Suppressor macrophage treated with lipopolysaccharide for 4 hours (primary cell): ENCODE measurements at places on chromosomes 4 and X.
A peak's percentile ranks its signal among the peaks of the same experiment; 100 is the strongest.

GRCh38 chr4:54073271-54073880 is 9.0 kb upstream of the CHIC2 start:
- DNase-seq = peak; percentile 71

DNA sequence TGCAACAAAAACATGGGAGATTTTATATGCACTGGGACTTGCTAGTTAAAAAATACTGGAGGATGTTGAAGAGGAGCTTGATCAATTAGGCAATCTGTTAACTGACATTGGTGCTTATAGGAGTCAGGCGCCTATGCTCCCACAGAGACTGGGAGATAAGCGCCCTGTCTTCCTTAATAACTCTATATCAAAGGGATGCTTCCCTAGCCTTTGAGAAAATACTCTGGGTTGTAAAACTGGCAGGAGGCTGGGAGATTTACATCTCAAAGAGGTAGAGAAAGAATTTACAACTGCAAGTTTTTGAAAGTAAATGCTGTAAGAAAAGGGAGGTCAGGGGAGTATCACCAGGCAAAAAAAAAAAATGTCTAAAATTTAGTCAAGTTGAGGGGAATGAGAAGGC is 325.4 kb downstream of the PCDH10 start:
- no peak for DNase-seq

DNA sequence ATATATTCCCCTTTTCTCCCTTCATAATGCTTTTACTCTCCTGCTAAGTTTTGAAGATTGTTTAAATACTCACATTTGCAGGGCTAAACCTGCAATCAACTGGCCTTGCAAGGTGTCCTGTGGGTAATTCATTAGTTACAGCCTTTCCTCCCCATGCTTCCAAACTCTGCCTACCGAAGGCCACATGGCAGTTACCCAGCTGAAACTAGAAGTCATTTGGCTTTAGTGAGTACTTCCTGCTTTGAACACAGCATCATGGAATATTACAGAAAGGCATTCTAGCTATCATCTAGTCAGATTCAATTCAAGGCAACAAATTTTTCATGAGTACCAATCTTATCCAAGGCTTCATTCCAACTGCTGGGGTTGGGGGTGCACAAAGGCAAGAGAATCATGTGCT is 55.6 kb downstream of the SRPX start:
- DNase-seq = no peak

GRCh38 chr4:6419452-6420028 is 52.9 kb downstream of the PPP2R2C start:
- no peak for DNase-seq

- no peak for DNase-seq
Observed at GRCh38 chr4:168569931-168570276, 73.1 kb downstream of the PALLD start.

DNA sequence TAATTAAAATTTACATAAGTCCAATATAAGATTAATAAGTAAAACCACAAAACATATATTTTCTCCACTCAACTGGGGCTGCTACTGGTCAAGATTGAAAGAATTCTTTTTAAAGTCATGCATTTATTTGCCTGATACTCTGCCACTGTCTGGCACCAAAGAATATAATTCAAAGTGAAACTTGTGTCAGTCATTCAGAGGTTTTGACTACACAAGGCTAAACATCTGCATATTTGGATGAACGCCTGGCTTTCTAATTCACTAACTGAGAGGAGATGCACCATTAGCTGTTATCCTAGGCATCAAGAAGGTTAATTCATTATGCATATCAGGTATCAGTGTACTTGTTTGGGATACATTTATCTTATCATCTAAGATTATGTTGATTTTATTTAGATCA is 598.5 kb downstream of the CENPC start:
- no peak for DNase-seq

DNA sequence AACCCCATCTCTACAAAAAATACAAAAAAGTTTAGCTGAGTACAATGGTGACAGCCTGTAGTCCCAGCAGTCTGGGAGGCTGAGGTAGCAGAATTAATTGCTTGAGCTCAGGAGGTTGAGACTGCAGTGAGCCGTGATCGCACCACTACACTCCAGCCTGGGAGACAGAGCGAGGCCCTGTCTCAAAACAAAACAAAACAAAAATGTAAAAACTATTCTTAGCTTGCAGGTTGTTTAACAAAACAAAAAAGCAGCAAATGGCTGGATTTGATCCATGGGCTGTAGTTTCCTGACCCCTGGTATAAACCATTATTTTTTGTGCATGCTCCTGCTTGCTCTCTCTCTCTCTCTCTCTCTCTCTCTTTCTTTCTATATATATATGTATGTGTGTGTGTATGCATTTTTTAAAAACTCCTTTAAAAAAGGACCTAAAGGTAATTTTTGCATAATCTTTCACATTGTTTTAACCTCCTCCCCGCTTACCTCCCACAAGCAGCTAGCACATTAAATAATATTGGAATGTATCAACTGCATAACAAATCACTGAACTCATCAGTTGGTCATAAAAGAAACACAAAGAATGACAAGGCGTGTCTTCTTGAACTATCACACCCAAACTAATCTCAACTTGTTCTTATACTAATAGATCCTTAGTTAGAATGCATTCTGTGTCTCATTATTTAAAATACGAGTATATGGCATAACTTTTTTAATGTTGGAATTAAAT is 4.8 kb downstream of the AREG start:
- no peak for DNase-seq

DNA sequence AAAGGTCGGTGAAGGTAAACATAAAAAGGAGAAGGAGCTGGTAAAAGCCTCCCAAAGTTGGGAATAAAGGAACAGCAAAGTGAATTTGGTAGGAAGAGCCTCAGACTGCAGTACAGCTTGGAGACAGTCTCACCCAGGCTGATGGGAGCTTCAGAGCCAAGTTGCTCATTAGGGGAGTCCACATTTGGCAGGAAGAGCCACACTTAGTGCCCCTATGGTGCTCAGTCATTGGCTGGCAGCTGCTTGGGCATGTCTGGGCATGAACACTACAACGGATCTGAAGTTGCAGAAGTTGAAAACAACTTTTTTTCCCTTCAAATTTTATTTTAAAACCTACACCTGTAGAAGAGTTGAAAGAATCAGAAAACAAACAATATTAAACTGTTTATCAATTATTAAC is 2497.3 kb downstream of the ARAP2 start:
- no peak for DNase-seq

DNA sequence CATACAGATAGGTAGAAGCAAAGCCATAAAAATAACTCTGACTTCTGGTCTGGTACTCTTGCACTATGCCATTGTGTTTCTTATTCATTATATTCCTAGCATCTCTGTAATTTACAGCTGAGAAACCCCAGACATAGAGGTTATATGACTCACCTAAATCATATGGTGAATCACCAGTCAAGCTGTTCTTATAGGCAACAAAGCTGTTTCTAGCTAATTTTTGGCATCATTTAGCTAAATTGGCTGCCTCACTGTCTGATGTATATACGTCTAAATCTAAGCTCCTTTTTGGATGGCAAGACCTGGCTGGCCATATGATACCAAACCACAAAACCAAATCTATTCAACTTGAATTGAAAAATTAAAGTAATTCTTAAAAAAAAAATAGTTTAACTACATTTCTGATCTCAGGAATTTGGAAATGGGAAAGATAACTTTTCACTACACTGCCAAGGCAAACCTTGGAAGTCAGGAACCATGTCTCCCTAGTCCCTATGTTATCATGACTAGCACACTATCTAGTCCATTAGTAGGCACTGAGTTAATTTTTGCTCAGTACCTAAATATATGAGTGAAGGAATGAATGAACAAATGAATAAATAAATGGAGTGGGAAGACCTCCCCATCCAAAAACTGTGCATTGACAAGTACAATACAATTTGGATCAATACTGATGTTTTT is 41.3 kb upstream of the STAG2 start:
- DNase-seq = peak; percentile 19

GRCh38 chrX:12315526-12315925 is 177.3 kb downstream of the FRMPD4 start:
- no peak for DNase-seq

DNA sequence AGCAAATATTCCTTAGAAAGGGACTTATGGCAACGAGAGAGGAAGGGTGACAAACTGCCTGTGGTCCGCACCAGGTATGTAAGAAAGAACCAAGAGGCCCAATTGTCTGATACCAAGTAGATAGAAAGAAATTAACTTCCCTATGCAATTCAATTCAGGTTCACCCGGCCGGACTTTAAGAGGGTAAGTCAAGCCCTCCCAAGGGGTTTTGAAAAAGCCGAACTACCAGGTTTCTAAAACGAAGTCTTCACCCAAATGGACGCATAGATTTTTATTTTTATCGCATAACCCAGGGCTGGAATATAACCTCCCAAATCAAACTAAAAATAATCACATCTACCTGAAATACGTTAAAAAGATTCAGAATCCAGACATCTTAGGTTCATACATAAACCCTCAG is 1.6 kb upstream of the MAB21L2 start:
- no peak for DNase-seq

- no peak for DNase-seq
Observed at GRCh38 chr4:155943605-155944291, 9.9 kb downstream of the CTSO start.

GRCh38 chr4:20840648-20841190 is 140.5 kb downstream of the PACRGL start:
- DNase-seq = no peak

DNA sequence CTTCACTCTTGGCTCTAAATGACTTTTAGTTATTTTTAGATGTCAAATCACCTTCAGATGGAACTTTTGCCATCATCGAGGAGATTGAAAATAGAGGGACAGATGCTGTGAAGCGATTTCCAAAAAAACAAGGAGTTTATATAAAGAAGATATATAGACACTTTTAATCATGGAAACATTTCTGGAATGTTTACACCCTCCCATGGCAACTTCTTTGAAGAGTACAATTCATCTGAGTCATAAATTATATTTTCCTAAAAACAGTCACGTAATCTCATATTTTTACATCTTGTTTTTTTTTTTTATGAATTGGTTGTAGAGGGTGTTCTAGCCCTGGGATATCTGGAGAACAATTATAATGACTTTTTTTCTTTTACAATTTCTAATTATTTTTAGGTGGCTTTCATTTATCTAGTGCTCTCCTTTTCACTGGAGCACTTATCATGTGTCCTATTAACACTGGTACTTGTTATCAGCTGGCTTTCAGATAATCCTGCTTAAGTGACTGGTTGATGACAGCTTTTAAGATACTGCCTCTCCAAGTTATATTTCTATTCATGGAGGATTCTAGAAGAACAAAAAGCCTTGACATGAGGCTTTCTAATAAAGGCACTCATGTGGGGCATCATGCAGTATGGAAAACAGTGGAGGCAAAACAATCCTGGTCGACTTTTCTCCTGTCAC is 24.9 kb downstream of the PCDH7 start:
- DNase-seq = no peak

- DNase-seq = no peak
Observed at GRCh38 chr4:5357870-5358269, 306.6 kb downstream of the STK32B start.

DNA sequence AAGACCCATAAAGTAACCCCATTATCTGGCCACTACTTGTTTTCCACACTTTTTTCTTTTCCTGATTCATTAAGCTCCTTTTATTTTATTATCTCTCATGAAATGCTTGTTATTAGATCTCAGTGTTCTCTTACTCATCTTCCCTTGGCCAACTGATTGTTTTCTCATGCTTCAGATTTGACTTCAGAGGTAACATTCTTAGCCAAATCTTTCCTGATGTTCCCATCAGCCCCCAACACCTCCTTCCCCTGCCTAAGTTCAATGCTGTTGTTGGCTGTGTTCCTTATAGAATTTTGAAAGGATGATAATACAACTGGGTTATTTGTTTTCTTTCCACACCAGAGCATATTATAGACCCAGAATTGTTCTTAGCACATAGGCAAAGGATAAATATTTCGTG is 75.6 kb downstream of the BMPR1B start:
- no peak for DNase-seq

GRCh38 chr4:94642561-94642866 is 115.2 kb upstream of the BMPR1B start:
- DNase-seq = no peak

DNA sequence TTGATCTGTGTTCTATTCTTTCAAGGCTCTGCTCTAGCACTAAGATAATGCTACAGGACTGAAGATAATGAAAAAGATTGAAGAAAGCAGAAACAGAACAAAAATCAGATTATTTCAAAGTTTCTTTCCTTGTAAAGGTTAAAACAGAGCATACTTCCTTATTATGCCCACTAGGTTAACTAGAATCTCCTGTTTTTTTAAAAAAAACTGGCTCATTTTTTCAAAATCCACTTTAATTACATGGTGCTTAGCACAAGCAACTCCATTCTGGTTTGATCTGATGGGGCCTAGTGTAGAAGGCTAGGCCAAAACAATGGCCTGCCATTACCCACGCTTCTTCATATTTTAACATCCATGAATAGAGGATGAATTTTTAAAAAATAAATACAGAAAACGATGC is 1.2 kb upstream of the UBA6 start:
- DNase-seq = no peak

GRCh38 chrX:105567082-105567481 is 255.3 kb upstream of the NRK start:
- DNase-seq = no peak

DNA sequence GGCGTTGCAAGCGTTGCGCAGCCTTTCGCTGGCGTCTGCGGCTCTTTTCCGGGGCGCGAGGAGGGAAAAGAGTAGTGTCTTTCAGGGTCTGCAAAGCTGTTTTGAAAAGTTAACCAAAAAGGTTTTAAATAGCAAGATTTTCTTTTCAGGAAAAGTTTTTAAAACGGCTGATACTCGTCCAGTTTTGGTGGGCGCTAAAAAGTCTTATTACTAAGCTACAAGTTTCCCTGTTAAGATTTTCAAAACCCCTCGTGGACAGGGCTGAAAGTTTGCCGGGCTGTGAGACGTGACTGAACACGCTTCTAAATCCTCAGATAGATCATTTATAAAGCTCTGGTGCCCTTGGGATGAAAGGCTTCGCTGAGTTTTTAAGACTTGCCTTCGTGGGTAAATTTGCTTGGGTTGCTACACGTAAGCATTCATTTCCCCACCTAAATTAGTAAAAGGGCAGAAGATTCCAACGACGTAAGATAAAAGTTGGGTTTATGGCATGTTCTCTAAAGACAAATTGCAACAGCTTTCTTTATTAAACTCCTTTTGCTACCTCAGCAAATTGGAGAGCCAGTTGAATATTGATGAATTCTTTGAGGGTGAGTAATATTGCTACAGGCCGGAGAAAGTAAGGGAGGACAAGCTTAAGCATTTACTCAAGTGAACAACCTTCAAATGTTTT is 91.5 kb downstream of the HPRT1 start:
- DNase-seq = no peak

- DNase-seq = no peak
Observed at GRCh38 chr4:93018806-93019205, 715.0 kb downstream of the GRID2 start.

DNA sequence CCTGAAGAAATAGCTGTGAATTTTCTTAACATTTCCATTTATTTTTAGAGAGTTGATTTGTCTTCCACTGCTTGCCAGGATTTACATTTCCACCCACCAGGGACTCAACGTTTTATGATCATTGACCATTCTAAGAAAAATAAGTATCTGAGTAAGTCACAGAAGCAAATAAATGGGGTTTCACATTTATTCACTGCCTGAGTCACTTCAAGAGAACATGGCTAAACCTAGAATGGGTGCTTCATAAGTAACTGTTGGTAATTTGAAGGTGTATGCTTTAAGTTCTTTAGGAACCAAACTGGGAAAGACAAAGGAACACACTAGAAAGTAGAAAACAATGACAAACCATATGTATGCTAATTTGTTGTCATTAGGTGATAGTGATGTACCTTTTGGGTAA is 43.2 kb upstream of the GRIA3 start:
- no peak for DNase-seq

GRCh38 chr4:188372829-188373228 is 233.6 kb downstream of the TRIML1 start:
- no peak for DNase-seq
